Astrocyte of the cerebellum (primary cell): ENCODE measurements at places on chromosomes 2 and 18.

DNA sequence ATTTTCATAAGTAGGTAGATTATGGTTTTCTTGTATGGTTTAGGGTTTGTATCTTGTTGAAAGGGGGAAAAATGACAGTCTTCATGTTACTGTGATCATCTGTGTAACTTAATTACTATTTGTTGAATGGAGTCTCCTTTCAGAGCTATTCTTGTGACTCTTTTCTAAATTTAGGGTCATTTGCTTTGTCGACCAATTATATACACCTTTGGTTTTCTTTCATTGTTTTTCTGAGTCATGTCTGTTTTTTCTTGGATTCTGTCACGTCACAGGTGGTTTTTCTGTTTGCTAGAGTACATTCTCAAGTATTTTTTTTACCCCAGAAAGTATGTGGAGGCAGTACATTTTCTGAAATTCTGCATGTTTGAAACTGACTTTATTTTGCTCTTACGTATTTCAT, 43.8 kb upstream of the DYSF start:
- no peak for DNase-seq

- DNase-seq, result no peak
Measured at GRCh38 chr2:40824278-40824677, 372.4 kb upstream of the SLC8A1 start.

DNA sequence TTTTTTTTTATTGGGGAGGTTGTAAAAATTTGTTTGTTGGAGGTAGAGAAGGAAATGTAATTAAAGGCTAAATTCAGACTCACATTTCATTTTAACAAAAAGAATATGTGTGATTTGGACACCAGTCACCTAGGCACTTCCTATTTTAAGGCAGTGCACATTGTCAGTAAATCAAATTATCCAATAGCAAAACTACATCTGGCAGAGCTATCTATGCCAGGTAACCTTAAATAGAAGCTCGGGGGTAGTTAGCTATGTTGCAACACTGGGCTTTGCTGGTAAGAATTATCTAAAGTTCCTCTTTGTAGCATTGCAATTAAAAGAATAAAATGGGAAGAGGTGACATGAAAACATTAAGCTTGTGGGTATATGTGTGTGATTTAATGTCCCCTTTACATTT, 1064.4 kb upstream of the ZEB2 start:
- no peak for DNase-seq

DNA sequence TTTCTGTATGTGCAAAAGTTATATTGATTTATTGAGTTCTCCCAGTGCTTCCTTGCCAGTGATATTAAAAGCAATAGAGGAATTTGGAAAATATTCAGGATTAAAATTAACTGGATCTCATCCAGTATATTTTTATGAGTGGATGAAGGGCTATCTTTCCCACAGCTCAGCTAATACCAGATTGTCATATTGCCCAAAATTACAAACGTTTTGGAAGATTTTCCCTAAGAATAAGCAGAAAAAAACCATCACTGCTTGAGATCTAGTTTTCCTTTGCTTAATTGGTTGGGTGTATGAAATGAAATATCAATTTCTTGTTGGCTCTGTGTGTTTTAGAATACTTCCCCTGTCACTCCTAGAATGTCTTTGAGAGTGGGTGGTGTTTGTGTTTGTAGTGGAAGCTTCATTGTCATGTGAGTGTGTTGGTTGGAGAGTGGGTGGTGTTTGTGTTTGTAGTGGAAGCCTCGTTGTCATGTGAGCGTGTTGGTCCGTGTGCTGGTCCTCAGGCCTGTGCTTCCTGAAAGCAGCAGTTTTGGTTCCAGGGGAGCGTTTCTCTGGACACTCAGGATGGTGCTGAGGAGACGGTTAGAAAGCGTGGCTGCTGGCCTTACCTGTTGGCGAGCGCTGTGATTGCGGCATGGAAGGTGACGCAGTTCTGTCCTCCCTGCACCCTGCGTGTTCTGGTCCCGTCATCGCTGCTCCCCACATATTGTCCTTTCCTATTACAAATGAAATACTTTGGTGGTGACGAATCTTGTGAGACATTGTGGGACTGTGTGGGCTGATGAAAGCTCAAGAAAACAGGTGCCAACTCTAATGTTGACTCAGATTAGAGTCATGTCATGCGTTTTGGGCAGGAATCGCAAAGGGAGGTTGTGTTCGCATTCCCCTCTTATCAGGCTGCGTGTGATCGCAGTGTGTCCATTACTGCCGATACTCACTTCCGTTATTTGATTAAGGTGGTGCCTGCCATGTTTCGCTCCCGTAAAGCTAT, 12.4 kb downstream of the ASB1 start:
- DNase-seq, result peak; percentile 88

DNA sequence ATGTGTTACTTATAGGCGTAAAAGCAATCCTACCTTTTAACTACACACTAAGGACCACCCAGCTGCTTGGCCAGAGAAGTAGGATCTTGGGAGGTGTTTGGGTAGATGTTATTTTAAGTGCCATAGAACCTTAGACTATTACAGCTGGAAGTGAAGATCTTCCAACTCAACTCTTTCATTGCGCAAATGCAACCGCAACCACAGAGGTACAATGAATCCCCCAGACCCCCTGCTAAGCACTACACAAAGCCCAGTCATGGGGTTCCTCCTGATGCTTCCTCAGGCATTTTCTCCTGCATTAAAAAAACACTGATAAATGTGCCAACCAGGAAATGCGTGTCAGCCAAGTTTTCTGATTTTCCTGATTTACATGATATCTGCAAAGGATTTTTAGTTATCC, 246.0 kb downstream of the LRRTM1 start:
- DNase-seq, result peak; percentile 68

- DNase-seq, result no peak
Measured at GRCh38 chr2:10875126-10875525, 36.6 kb upstream of the KCNF1 start.

DNA sequence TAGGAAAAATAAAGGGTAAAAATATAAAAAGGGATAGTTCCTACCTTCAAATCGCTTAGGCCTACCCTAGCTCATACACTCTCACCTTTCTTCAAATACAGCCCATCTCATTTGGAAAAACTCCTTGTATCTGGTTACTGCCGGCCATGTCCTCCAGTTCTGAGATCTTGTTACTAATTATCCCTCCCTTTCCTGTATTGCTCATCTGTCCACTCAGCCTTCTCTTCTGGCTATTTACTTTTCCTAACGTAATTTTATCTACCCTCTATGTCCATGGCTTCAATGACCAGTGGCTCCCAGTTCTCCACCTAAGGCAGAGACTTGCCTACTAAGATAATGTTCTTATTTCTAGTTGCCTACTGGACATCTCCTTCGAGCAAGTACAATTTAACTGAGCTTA, 342.9 kb upstream of the ACVR2A start:
- no peak for DNase-seq

GRCh38 chr18:57267368-57267925, 84.9 kb upstream of the ST8SIA3 start:
- no peak for DNase-seq

DNA sequence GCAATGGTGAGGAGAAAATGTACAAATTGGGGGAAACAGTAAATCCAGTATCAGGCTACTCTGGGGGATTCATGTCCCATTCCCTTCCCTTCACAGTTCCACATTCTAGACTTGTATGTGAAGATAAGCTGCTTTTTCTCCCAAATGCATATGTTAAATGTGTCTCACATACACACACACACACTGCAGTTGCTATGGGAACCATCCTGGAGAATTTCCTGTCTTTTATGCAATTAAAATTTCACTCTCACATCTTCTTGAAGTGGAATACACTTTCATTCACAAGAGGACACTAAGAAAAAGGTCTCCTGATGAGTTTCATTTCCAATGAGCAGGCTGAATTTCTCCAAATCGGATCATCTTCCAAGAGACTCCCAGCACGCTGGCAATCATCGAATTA, 366.0 kb downstream of the LRATD1 start:
- no peak for DNase-seq

- no peak for DNase-seq
Measured at GRCh38 chr2:179226203-179226960, 38.2 kb downstream of the SESTD1 start.

GRCh38 chr2:199452260-199452990, 5.3 kb downstream of the SATB2 start:
- DNase-seq, result no peak

- DNase-seq, result no peak
Measured at GRCh38 chr2:156472686-156473085, 36.5 kb downstream of the GPD2 start.

GRCh38 chr18:77181950-77182707, 49.5 kb upstream of the MBP start:
- no peak for DNase-seq

- DNase-seq, result no peak
Measured at GRCh38 chr2:193377789-193378188, 1183.1 kb upstream of the TMEFF2 start.

- DNase-seq, result peak; percentile 90
Measured at GRCh38 chr2:1642066-1642861, 102.1 kb downstream of the PXDN start.

DNA sequence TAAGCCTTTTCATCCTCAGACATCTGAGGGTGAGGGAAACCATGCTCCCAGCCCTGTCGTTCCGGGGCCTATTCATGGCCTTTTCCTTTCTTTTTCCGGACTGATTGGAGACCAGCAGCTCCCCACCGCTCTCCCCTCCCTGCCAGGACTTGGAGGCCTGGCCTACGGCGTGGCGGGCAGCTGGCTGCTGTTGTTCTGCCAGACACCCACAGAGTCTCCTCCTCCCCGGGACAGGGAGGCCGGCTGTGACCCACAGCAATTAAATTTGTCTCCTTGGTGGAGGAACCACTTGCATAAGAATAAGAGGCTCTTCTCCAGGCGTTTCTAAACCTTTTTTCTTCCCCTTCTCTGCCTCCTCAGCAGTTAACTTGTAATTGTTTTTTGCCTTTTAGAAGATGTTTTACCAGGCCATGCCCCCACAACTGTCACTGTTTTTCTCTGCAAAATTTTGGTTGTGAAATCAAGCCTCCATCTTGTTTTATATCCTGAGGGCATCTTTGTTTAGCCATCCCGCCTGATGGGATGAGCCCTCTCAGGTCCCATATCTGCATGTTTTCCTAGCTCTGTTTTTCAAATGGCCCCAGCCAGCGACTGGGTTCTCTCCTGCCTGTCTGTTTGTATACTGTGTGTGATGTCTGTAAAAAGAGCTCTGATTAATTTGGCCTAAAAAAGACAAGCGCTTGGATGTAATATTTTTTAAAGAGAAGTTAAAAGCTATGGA, 1060.0 kb upstream of the DDX18 start:
- DNase-seq, result no peak

DNA sequence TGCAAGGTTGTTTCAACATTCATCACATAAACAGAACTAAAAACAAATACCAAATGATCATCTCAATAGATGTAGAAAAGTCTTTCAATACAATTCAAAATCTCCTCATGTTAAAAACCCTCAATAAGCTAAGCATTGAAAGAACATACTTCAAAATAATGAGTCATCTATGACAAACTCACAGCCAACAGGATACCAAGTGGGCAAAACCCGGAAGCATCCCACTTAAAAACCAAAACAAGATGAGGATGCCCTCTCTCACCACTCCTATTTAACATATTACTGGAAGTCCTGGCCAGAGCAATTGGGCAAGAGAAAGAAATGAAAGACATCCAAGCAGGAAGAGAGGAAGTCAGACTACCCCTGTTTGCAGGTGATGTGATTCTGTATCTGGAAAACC, 992.2 kb upstream of the PIK3C3 start:
- DNase-seq, result no peak

GRCh38 chr2:197873293-197873701, 68.9 kb downstream of the PLCL1 start:
- DNase-seq, result peak; percentile 86

GRCh38 chr18:45619062-45619825, 4.0 kb downstream of the SLC14A2 start:
- DNase-seq, result no peak

GRCh38 chr2:8552293-8552801, 129.5 kb upstream of the ID2 start:
- no peak for DNase-seq

- DNase-seq, result no peak
Measured at GRCh38 chr18:615092-615521, 18.3 kb downstream of the CLUL1 start.

GRCh38 chr2:230267556-230267955, 42.0 kb downstream of the SP140 start:
- DNase-seq, result no peak

GRCh38 chr2:709138-709765, 32.0 kb upstream of the TMEM18 start:
- DNase-seq, result no peak

- DNase-seq, result no peak
Measured at GRCh38 chr2:127592761-127593227, 53.2 kb upstream of the GPR17 start.

GRCh38 chr18:59646228-59646962, 50.8 kb downstream of the CCBE1 start:
- no peak for DNase-seq

DNA sequence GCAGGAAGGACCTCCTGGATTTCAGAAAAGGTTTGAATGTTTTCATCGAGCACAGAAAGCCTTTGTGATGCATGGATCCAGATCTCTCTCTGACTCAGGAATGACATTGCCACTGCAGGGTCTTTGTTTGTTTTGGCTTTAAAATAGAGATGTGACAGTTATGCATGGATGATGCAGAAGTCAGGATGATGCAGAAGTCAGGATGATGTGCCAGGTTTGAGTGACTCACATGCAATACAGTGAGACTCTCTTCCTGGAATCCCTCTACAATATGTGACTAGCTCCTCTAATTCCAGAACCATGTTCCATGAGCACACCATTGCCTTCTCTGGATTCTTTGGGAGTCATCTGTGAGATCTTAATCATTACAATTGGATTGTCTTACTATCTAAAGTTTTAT, 177.9 kb upstream of the RAB6C start:
- no peak for DNase-seq
